Stimulated activated CD4-positive, alpha-beta T cell treated with anti-CD3 and anti-CD28 coated beads, Interleukin-1b, Interleukin-23, amount 100 ng/mL, for 24 hours (primary cell): ENCODE measurements at places on chromosomes 1 and 21.

- DNase-seq, result no peak
These were observed 75.2 kb downstream of the NFIA start for GRCh38 chr1:61157468-61157987.

GRCh38 chr1:54413295-54413694 is 7.1 kb upstream of the SSBP3 start:
- DNase-seq, result no peak

GRCh38 chr1:168482106-168482505 is 61.7 kb downstream of the XCL2 start:
- DNase-seq, result no peak

- DNase-seq, result no peak
These were observed 133.9 kb downstream of the TTLL7 start for GRCh38 chr1:83864991-83865390.

DNA sequence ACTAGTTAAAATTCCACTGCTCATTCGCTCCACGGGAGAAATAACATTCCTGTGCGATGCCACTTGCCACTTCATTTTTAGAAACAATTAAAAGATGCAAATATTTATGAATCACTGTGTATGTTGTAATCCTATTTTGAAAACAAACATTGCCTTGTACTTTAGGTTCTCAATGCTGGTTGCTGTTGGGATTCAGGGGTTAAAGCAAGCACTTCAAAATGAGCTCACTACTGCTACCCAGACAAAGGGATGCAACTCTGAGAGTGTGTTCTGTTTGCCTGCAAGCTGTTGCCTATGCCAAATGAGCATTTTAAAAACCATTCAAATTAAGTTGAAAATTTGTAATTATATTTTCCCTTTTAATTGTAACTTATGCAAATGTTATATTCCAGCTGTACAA is 87.5 kb downstream of the RWDD3 start:
- no peak for DNase-seq

- DNase-seq, result no peak
These were observed 8.1 kb downstream of the MIS18A start for GRCh38 chr21:32270748-32271147.

DNA sequence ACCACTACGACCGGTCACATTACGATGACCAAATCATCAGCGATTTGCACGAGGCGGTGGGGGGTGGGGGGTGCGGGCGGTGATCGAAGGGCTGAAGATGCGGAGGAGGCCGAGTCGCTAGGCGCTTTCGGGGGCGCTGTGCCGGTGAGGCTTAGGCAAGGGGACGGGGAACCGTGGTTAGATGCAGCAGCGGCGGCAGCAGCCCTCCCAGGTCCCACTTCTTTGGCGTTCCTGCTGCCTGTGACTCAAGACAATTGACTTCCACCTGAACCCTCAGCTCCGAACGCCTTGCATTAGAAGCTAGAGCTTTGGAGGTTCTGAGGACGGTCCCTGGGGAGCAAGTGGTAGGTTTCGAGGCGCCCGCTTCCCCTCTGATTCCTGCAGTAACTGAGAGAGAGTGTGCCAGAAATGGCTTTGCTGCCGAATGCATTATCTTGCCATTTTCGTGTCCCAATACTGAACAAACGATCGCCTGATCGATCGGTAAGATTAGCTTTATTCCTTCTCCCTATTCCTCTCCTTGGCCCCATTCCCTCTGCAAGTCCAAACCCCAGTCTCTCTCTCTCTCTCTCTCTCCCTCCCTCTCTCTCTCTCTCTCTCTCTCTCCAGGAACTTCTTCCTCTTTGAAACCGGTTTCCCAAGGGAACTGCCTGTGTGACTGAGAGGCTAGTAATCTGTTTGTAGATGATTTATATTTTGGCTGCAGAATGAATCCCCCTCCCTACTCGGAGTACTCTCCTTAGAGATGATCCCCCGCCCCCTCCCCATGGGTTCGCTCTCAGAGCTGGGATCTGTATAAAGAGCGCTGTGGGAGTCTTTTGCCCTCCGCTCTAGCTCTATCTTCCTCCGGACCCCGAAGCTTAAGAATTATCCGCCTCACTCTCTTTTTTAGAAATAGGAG is 735 bp upstream of the BRINP3 start:
- DNase-seq, result no peak

- DNase-seq, result no peak
These were observed 6.2 kb upstream of the CD34 start for GRCh38 chr1:207917080-207917479.

DNA sequence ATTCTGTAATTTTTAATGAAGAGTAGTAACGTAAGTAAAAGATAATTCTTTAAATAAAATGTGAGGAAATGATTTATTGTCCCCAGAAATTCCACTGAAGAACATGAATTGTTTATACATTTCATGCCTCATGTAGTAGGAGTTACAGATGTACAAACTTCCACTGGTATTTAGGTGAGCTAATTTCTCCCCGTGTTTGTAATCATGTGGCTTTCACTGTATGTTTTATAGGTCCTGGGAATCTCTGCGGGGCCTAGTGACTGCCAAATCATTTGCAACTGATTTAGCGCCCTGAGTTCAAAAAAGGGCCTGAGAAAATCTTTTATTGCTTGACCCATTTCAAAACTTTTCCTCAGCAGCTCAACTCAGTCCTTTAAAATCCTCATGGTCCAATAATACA is 30.5 kb upstream of the FASLG start:
- DNase-seq, result no peak
